Brain microvascular endothelial cell (primary cell): ENCODE measurements at places on chromosomes 12 and 14.

DNA sequence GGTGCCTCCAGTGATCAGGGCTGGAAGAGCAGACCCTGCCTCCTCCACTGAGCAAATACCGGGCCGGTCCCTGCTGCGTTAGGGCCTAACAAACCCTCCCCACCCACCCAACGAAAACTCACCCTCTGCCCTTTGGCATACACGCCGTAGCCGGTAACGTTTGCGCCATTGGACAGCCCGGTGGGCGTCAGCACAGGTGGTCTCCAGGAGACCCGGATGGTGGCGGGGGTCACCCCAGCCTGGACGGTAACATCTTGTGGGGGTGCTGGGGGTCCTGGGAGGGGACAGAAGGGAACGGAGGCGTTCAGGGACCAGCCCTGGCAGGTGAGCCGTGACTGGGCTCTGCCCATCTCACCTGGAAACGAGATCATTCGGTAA lies 100.5 kb downstream of the PIWIL1 start:
- no peak for DNase-seq

GRCh38 chr14:64671591-64671990 lies 32.6 kb upstream of the PLEKHG3 start:
- DNase-seq = peak; percentile 49

DNA sequence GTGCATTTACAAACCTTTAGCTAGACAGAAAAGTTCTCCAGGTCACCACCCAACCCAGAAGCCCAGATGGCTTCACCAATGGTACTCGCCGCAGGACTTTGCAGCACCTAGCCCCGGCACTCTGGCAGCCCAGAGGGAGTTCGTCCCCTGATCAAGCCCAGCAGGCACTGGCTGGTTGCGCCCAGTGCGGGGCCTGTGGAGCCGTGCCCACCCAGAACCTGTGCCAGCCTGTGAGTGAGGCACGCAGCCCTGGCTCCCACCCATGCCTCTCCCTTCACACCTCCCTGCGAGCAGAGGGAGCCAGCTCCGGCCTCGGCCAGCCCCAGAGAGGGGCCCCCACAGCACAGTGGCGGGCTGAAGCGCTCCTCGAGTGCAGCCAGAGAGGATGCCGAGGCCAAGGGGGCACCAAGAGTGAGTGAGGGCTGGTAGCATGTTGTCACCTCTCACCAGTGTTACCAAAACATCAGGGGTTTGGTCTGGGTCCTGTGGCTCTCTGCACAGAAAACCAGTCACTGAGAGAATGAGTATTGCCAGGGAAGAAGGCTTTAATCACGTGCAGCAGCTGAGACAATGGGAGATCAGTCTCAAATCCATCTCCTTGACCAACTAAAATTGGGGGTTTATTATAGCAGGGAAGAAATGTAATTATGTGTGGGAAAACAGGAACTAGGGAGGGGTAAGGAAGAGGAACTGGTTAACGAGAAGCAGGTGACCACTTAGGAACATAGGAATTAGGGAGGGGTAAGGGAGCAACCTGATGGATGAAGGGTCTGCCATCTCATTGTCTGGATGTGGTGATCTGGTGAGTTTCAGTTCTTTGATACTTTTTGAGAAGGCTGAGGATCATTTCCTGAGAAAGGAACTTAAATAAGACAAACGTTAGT lies 151.3 kb downstream of the NUBPL start:
- no peak for DNase-seq

- peak; percentile 82 for DNase-seq
Observed at GRCh38 chr12:45615268-45615667, 114.2 kb upstream of the ARID2 start.
